CD14-positive monocyte (primary cell): ENCODE measurements at places on chromosomes 7 and 10. TPM values are rescaled to one million over a fixed set of nuclear protein-coding genes. Genes with fewer than 3 reads are reported as not detected.

The SPDYE2B gene
- not detected in 2 replicates for polyA plus RNA-seq

GRCh38 chr10:78600121-78600665 is 468.6 kb upstream of the ZMIZ1 start:
- DNase-seq: no peak

DNA sequence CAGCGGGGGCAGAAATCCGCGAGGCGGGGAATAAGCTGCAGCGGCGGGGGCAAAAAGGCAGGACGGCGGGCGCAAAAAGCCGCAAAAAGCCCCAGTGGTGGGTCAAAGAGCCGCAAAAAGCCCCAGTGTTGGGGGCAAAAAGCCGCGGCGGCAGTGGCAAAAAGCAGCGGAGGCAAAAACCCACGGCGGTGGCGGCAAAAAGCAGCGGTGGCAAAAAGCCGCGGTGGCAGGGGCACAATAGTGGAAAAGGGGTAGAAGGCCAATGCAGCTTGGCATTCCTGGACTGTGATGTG is 525.3 kb downstream of the ZNF33B start:
- no peak for DNase-seq

- no peak for DNase-seq
Observed at GRCh38 chr7:103870664-103871063, 118.8 kb downstream of the RELN start.

The CARD11 gene
- not detected for polyA plus RNA-seq

GRCh38 chr7:135282561-135283254 is 49.1 kb downstream of the STRA8 start:
- DNase-seq: no peak

DNA sequence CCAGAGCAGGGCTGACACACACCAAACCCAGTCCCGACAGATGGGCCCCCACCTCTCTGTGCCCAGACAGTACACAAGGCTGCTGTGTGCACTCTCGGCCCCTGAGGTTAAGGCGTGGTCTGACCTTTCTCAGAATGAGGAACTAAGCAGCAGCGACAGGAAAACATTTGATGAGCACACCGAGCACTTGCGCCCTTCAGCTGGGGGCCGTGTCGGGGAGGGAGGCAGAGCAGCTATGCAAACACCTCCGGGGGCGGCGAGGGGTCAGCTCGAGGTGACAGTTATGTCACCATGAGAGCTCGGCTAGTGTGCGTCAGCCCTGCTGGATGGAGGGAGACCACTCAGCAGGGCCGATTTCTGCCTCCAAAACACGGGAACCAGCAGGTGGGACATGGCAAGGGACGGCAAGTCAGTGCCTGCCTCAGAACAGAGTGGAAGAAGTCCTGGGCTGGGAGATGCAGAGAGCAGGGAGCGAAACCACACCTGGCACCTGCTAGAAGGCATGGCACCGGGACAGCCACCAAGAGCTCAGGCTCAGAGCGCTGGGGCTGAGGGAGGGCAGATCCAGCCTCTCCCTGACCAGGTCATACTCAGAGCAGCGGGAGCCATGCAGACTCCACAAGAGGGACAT is 57.4 kb downstream of the CHST15 start:
- DNase-seq: peak; percentile 96

DNA sequence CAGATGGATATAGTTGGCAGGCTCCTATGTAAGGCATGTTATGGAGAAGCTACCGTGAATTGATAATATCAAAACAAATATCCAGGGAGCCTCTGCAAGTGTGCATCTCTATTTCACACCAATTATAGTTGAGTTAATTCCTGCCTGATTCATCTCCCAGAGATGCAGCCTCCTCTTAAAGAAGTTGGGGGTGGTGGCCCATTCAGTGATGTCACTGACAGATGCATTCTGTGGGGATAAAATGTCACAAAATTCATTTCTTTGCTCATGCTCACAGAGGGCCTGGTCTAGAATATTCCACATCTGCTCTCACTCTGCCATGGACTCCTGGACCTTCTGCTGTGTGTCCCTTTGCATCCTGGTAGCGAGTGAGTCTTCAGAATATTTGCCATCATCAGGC is 189.1 kb upstream of the PRSS1 start:
- no peak for DNase-seq

The MINDY4 gene
- polyA plus RNA-seq: 0.15 TPM

The ZP3 gene
- polyA plus RNA-seq: 3.9 and 4.3 TPM in 2 replicates
